ENCODE measurements at places on chromosomes 5 and 9.

DNA sequence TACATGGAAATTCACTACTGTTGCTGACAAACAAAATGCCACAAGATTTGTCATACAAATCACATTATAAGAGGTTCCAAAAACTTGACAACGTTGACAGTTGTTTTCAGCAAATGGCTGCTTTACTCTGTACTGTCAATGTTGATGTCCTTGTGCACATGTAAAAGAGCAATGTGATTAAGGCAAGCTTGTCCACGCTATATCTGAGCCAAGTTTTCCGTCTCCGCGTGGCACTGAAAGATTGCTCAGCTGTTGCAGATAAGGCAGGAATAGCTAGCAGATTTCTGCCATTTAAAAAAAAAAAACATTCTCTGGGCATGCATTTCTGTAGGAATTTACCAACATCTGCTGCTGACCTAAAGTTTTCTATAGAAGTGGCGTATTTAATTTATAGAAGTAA, 46.4 kb upstream of the MEF2C start:
- DNase-seq: no peak

DNA sequence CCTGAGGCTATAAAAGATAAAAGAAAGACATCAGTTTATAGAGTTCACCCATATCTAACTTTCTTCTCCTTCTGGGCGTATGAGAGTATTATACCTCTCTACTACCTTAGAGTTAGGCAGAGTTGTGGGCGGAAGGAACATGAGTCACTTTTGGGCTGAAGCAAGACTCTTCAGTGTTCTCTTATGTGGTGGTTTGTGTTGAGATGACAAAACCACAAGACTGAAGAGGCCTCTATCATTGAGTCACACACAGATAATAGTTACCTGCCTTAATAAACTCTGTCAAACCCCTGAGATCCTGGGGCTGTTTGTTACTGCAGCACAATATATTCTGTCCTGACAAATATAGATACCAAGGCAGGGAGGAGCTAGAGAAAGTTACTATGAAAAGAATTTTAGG, 184.2 kb downstream of the EFNA5 start:
- DNase-seq: no peak

- DNase-seq: no peak
Observed at GRCh38 chr5:117207088-117207668, 632.6 kb upstream of the SEMA6A start.

GRCh38 chr9:133691626-133692363, 46.4 kb downstream of the SARDH start:
- no peak for DNase-seq

- DNase-seq: no peak
Observed at GRCh38 chr9:76090909-76091308, 200.4 kb downstream of the PCSK5 start.

- DNase-seq: no peak
Observed at GRCh38 chr9:36092509-36093215, 43.9 kb upstream of the GLIPR2 start.

DNA sequence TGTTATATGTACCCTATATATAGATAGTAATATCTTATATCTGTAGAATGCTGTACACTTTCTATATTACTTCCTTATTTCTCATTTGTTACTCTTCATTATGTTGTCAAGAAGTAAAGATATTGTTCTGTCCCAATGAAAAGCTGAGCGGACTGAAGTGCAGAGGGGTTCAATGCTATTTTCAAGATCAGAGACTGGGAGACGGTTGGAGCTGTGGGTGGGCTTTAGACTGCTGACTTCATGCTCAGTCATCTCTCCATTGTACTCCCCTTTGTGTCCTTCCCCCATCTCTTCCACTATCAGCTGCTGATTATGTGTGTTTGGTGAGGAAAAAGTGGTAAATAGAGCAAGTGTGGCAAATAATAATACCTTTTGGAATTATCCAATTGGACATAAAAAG, 532.3 kb upstream of the ZNF608 start:
- DNase-seq: no peak

DNA sequence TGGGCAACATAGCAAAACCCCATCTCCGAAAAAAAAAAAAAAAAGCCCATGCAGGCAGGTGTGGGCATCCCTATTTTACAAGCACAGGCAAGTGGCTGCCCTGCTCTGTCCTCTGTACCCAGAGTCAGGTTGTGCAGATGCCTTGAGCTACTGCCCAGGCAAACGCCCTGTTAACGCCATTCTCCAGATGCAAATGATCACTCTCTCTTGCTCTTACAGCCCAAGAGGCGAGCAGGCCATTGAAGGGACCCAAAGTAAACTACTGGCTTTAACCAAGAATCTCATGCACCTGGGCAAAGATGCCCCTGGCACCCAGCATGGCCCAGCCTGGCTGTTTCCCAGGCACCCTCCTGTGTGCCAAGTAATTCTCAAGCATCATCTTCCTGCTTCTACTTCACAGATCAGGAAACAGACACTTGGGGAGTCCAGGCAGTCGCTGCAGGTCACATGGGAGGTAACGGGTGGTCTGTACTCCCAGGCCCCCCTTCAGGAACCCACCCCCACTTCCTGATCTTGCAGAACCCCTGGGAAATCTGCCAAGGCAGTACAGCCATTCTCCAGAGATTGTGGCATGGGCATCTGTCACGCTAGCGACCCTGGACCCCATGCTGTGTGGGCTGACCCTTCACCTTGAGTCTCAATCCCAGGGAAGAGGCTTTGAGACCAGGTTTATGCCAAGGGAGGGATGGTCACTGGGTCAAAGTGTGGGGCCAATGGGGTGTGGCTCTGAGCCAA, 14.2 kb downstream of the EEIG1 start:
- peak; percentile 12 for DNase-seq

DNA sequence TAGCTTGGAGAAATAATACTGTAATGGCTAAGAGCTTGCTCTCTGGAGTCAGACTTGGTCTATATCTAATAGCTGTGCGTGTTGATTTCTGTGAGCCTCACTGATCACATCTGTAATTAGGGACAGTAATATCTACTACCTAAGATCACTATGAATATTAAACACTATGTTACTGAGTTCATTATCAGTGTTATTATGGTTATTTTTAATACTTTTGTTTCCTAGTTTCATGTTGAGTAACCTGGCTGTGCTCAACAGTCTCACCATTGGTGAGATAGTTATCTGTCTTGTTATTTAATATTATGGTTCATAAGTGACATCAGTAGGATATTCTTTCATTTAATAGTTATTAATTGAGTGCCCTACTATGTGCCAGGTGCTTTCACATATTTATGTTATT, 22.4 kb upstream of the CAVIN4 start:
- no peak for DNase-seq

DNA sequence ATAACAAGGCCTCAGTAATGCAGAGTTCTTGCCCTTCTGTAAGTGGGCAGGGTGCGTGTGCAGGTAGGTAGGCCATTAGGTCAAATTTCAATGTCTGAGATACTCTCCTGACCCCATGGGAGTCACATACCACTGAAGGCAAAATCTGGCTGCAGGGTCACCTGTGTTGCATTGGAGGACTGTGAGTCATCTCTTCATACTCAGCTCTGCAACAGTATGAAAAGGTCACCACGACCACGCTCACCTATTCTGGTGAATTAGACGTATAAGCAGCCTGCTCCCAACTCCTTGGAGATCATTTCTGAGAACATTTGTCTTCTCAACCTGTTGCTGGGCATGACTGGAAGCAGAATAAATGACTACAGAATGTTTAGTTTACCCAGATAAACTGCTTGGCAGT, 599.8 kb downstream of the PDE4D start:
- DNase-seq: no peak

DNA sequence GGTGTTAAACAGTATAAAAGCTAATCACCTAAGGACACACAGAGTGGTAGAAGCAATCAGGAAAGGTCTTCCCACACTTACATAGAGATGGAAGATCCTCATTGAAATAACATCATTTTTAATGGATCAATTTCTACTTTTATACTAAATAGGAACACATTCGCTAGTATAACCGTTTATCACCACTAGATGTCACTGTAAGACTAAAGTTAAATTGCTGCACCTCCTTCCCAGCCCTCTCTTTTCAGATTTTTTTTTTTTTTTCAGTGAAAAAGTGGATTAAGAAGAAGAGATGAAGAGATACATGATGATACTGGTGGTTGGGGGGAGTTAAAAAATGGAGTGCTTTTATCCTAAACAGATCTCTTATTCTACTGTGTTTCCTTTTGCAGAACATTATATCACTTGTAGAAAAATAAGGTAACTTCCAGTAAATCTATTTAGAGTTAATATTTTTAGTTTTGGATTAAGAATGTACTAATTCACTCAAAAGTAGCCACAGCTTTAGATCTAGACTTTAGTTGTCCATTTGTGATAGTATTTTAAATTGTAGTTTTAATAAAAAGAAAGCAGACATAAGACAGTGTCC, 116.9 kb upstream of the ARRDC3 start:
- DNase-seq: peak; percentile 36

- DNase-seq: peak; percentile 35
Observed at GRCh38 chr9:22119522-22120158, 110.5 kb upstream of the CDKN2B start.

DNA sequence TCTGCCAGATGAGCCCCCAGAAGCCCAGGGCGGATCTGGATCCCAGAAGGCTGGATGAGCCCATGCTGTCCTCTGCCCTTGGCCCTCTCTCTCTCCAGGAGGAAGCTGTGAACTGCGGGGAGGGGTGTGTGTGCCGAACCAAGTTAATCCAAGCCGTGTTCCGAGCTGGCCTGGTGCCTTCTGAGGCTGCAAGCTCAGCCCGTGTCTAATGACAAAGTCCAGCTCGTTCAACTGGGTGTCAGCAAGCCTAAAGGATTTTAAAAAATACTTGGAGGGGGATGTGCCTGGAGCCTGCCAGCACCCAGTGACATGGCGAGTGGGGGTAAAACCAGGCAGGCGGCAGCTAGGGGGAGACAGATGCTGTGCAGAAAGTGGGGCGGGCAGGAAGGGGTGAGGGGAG, 8.0 kb downstream of the STC2 start:
- DNase-seq: no peak

GRCh38 chr5:60148366-60148765, 254.8 kb upstream of the PDE4D start:
- DNase-seq: no peak

DNA sequence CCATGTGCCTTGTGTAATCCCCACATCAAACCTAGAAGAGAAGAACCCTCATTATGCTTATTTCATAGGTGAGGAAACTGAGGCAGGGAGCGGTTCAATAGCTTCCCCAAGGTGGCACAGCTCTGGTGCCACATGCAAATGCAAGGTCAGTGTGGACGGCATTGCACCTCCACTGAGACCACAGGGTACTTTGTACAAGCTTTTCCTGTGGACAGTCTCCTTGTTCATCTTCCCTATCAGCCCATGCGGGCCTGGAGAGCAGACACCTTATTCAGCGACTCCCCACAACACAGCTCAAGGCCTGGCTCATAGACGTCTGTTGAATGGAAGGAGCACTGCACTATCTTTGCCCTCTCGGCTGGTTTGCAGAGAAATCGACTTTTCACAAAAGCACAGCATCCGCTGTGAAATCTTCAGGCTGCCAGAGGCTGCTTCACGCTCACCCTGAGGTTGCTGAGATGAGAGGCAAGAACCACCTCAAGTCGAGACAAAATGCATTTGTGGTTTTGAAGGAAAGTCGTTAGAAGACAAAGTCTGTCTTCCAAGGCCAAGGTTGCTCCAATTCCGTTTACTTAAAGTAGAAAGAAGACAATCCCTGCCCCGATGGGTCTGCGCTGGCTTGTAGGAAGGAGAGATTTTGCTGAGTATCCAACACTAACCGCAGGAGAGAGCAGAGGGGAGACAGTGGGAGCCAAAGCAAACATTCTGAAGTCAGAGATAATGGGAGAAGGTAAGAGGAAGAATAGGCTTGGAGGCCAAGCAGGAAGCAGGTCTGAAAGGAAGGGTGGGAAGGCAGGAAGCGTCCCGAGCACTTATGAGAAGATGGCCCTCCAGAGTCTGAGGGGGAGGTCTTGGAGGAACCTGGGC, 34.2 kb upstream of the STRBP start:
- no peak for DNase-seq
